ENCODE measurements at places on chromosomes 16 and 17.

DNA sequence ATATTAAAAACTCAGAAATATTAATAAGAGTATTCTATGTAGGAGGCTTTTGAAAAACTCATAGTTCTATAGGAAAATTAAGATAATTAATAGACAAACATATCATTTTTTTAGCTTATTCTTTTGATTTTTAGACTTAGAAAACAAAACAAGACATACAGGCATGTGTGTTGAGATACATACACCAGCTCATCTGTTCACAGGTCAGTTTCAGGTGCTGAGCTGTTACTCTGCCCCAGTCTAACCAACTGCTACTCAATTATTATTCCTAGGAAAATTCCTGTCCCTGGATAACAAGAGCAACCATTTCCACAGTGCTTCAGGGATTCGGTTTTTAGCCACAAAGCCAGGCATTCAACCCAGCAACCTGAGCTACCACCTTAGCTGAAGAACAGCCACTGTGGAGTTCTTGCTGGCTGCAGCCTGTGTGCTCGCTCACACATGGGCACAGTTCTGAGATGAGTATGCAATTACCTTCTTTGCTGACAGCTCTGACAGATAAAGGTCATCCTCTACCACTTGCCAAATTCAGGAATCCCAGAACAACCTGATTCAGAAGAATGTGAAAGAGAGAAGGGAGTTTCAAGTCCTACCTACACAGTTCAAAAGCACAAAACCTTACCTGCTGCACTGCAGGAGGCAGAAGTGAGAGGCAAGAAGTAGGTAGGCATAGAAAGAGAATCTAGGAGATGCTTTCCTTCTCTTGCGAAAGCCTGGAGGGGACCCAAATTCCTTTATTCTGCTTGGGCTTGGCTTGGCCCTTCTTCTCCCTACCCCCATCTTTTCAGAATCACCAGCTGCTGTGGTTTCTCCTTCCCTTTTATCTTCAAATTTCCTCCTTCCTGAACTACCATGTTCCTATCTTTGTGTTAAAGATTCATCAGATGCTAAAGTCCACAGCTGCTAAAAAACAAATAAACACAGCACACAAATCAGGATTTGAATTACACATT, 62.7 kb downstream of the TEX2 start:
- no peak for DNase-seq

DNA sequence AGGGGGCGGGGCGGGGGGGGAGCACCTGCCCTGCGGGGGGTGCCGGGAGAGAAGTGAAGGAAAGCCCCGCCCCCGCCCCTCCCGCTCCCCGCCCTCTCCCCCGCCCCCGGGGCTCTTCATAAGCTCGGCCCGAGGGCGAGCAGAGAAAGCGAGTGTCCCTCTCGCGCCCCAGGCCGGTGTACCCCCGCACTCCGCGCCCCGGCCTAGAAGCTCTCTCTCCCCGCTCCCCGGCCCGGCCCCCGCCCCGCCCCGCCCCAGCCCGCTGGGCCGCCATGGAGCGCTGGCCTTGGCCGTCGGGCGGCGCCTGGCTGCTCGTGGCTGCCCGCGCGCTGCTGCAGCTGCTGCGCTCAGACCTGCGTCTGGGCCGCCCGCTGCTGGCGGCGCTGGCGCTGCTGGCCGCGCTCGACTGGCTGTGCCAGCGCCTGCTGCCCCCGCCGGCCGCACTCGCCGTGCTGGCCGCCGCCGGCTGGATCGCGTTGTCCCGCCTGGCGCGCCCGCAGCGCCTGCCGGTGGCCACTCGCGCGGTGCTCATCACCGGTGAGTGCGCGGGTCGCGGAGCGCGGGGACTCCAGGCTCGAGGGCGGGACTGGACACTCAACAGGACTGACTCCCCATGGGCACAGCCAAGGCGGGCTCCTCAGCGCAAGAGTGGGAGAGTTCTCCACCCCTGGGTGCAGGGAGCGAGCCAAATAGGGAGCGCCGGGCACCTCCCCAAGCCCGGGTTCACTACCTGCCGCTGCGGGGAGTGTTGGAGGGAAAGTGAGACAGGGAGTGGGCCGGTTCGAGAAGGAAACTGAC, at the start of gene HSD11B2:
Gene HSD11B2 (plus strand): TSS at position 145 of the 798 bp plus-strand sequence. CDS start 128 bp downstream, at position 273.
- peak; percentile 48 for DNase-seq

DNA sequence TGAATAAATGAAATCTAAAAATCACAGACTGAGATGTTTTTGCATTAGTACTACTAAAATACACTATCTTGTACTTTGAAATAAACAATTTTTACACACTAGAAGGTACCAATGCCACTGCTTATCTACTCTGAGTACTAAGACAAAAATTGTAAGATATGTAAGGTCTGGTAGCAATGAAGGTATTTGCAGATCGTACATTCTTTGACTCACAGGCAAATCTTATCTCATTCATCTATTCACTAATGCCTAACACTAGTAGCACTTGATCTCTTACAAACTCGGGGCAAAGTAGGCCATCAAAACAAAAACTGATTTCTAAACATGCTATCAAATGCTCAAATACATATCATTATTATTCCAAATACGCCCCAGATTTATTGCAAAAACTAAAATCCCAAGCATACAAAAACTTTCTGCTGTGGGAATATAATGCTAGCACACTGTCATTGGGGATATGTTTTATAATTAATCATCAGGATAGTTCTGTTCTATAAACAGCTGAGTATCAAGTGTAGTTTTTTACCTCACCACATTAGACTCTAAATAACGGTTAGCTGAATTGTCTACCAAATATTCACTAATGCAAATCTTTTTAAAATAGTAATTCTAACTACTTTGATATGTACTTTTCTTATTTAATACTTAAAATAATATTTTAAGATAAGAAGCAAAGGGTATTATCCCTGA, 68.0 kb downstream of the MED13 start:
- no peak for DNase-seq

DNA sequence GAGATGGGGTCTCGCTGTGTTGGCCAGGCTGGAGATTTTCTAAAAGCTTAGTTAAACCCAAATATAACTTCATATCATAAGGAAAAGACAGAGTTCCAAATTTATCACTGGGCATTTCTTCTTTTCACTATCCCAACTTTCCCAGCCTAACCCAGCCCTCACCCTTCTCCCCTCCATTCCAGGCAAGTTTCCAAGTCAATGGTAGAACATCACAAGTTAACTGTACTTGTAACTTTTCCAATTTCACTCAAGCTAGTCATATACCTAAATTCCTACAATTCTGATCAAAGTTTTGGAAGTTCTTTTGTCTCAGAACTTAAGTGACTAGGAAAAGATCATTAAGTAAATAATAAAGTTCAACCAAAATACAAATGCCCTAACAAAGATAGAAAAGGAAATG, 61.2 kb downstream of the USP32 start:
- no peak for DNase-seq

DNA sequence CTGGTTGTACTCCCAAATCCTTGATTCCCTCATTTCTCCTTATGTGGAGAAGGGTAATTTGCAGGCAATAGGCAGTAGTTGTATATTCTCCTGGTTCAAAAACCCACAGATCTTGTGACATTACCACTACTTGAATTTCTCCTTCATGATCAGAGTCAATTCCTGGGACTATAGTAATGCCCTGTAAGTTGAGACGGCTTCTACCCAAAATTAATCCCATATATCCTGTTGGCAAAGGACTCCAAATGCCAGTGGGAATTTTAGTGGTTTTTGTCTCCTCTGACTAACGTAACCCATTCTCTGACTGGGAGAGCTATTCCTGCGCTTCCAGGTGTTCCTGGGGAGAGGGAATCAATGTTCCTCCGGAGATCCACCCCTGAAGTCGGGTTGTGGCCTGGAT, 11.6 kb upstream of the ZNF689 start:
- DNase-seq = no peak

GRCh38 chr17:73571511-73572130, 72.6 kb downstream of the SDK2 start:
- no peak for DNase-seq

DNA sequence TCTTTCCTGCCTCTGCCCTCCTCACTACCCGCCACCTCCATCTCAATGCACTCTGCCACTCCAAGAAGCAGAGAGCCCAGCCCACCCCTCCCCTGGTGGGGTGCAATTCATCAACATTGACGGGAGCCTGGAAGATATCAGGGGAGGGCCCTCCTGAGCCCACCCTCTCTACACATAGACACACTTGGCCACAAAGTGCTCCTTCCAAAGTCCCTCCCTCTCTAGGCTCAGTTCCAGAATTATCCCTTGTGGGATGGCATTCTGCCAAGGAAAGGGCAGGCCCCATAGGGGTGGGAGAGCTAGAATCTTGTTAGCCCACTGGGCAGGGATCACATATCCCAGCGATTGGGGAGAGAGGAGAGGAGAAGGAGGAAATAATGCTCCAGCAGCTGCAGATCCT, 66.2 kb downstream of the TMEM132E start:
- no peak for DNase-seq

- DNase-seq = no peak
Measured at GRCh38 chr17:66276328-66276937, 26.0 kb upstream of the PRKCA start.

GRCh38 chr17:5044630-5045029, 9.4 kb upstream of the SLC52A1 start:
- no peak for DNase-seq

GRCh38 chr16:10827691-10828341, 9.2 kb upstream of the TVP23A start:
- DNase-seq = no peak

- no peak for DNase-seq
Measured at GRCh38 chr16:79912592-79913310, 312.2 kb upstream of the MAF start.

Data from NCI-H1930 (cell line).